Camera-type eye (tissue), 1 donor: ENCODE measurements at places on chromosomes 11 and 22. TPM values are rescaled to one million over a fixed set of nuclear protein-coding genes. Genes with fewer than 3 reads are reported as not detected.

The IGLL1 gene
- not detected for total RNA-seq

The APOA4 gene
- not detected for total RNA-seq

The IL18 gene
- total RNA-seq, result 4.4 TPM

The PTGDR2 gene
- total RNA-seq, result 0.55 TPM

The GGTLC2 gene
- not detected for total RNA-seq

The RANBP1 gene
- 153 TPM for total RNA-seq

The DMC1 gene
- total RNA-seq, result 6.5 TPM

The SAA4 gene
- total RNA-seq, result not detected

The GRM5 gene
- total RNA-seq, result 13.1 TPM

The PIH1D2 gene
- total RNA-seq, result 5.9 TPM

The KDM4D gene
- 2.3 TPM for total RNA-seq

The NLRP6 gene
- 0.22 TPM for total RNA-seq

The MYEOV gene
- not detected for total RNA-seq

The OR5J2 gene
- not detected for total RNA-seq

The MRGPRX3 gene
- total RNA-seq, result not detected

The ADAMTS8 gene
- 6.5 TPM for total RNA-seq

The SLC22A25 gene
- total RNA-seq, result not detected

The KRTAP5-10 gene
- not detected for total RNA-seq

The SGSM1 gene
- 3.6 TPM for total RNA-seq

The LBHD1 gene
- total RNA-seq, result 6.0 TPM

The PTH gene
- total RNA-seq, result not detected

The OR6T1 gene
- not detected for total RNA-seq

The OR5A1 gene
- not detected for total RNA-seq

The TSPAN32 gene
- total RNA-seq, result 3.3 TPM

The TSGA10IP gene
- not detected for total RNA-seq

The PLEKHA7 gene
- total RNA-seq, result 49.3 TPM

The KRTAP5-8 gene
- total RNA-seq, result not detected

The RBFOX2 gene
- 194 TPM for total RNA-seq

The OR8D4 gene
- total RNA-seq, result not detected

The RCOR2 gene
- total RNA-seq, result 28.1 TPM

The PGA3 gene
- not detected for total RNA-seq

The C11orf42 gene
- not detected for total RNA-seq

The NLRP14 gene
- 0.88 TPM for total RNA-seq

The CYB5R3 gene
- total RNA-seq, result 42.4 TPM

The CRYBA4 gene
- total RNA-seq, result 3,745 TPM

The CECR2 gene
- 24.2 TPM for total RNA-seq

The ROBO4 gene
- 17.7 TPM for total RNA-seq

The FAM168A gene
- 70.3 TPM for total RNA-seq

The CD248 gene
- 37.8 TPM for total RNA-seq

The HEPN1 gene
- not detected for total RNA-seq

The DEFB131B gene
- total RNA-seq, result not detected

The PKNOX2 gene
- 9.7 TPM for total RNA-seq

The LUZP2 gene
- total RNA-seq, result 24.1 TPM

The MRGPRE gene
- 0.44 TPM for total RNA-seq

The MUC2 gene
- total RNA-seq, result not detected
